ENCODE measurements at places on chromosomes 11 and 22.

DNA sequence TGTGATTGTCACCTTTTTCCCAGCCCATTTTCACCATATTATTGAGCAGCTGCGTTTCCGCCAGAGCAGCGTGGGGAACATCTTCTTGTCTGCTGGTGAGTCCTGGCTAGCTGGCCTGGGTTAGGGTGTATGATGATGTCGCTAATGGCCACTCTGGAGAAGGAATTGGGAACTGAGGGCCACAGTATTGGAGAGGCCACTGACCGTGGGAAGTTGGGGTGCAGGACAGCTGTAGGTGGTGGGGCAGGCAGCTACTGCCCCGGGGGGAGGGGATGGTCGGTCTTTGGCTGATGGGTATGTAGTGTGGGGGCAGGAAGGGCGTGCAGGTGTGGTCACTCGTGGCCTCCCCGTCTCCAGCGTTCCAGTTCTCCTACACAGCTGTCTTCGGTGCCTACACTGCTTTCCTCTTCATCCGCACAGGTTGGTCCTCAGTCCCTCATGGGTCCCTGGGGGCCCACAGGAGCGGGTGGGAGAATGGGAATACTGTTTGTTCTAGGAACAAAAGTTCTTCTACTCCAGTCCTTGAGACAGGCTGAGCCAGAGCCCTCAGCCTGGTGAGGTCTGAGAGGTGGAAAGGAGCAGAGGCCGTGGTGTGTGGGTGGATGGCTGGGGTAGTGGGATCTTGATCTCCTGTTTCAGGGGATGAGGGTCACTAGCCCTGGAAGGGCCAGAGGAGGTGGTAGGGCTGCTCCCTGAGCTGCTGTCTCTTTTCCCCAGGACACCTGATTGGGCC is 2.1 kb downstream of the RCE1 start:
- DNase-seq: no peak

GRCh38 chr11:130609121-130610035 is 160.9 kb downstream of the ADAMTS15 start:
- no peak for DNase-seq

GRCh38 chr11:60241786-60242185 is 1.2 kb downstream of the MS4A4E start:
- DNase-seq: no peak

DNA sequence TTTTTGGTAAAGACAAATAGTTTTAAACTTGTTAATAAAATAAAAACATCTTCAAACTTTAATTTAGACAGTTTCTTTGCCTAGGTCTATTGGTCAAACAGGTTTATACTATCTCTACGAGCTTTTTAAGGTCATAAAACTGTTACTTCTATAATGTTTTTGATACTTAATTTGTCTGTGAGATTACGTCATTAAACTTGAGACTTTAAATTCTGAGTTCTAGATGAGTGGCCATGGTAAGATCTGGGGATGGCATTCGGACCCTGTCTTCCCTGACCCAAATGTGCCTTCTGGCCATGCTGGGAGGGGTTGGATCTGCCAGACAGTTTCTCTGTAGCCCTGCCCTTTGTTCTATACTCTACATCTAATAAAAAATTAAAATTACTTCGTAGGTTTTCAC is 497.8 kb downstream of the TMEM135 start:
- no peak for DNase-seq

Data from T-helper 9 cell (primary cell).